ENCODE measurements at places on chromosomes 7 and 10. TPM values are rescaled to one million over a fixed set of nuclear protein-coding genes. Genes with fewer than 3 reads are reported as not detected.
A peak's percentile ranks its signal among the peaks of the same experiment; 100 is the strongest.

The OR2A1 gene
- total RNA-seq: 0.27 TPM

DNA sequence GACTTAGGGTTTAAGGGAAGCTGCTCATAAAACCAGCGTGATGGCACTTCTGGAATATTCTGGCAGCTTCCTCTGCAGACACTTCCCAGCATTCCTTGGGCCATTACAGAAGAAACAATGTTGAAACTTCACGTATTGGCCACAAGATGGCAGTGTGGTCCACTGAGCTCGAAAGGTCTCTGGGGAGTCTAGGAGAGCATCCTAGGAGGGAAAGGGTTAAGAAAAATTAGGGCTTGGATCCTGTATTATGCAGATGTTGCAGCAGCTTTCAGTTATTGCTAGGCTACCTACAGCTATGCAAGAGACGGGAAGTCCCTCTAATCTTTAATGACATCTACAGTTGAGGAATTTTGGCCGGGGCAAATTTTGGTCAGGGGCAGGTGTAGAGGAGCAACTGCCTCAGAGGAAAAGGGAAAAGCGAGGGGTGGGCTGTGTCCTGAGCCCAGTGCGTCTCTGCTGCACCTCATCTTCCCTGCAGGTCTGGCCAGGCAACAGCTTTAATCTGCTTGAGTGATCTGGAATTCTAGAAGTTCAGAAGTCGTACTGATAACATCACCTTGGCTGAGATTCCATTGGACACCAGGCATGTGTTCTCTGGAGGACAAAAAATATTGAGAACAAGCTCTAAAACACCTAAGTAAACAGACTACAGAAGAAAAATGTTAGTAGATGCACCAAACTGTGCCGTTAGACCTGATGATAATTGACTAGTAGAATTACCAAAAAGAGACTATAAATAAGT lies 220.8 kb upstream of the PRSS58 start:
- no peaks in the 10 kb centered on the region for H3K27me3 ChIP-seq
- no peaks in the 10 kb centered on the region for H3K36me3 ChIP-seq
- no peak overlapping the region for H3K4me3 ChIP-seq
- H3K27ac ChIP-seq: no peak overlapping the region

DNA sequence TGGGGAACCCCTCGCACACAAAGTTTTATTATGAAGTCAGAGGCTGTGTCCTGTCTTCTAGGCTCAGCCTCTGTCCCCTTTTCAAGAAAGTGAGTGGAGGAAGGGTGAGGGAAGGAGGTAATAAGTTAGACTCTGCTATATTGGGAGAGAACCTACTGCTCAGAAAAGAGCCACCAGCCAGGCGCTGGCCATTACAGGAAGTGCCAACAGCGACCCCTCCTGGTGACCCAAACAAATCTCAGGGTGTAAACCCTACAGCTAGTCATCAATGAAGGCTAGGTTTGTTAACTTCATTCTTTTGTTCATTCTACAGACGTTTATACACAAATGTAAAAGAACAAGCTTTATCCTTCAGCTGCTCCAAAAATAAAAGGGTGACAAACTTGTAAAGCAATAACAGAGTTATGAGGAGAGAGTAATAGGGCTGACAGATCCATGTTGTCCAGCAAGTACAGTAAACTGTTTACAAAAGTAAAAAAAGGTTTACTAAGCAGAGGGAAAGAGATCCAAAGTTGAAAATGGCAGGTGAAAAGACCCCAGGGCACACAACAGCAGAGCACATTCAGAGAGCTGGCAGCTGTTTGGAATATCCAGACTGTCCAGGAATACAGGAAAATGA lies 82.7 kb downstream of the FAM204A start:
- no peaks in the 10 kb centered on the region for H3K36me3 ChIP-seq
- no peak overlapping the region for H3K4me3 ChIP-seq
- no peak overlapping the region for H3K27ac ChIP-seq
- DNase-seq: peak; percentile 53
- H3K4me1 ChIP-seq: peaks cover 21% of the 10 kb centered on the region

DNA sequence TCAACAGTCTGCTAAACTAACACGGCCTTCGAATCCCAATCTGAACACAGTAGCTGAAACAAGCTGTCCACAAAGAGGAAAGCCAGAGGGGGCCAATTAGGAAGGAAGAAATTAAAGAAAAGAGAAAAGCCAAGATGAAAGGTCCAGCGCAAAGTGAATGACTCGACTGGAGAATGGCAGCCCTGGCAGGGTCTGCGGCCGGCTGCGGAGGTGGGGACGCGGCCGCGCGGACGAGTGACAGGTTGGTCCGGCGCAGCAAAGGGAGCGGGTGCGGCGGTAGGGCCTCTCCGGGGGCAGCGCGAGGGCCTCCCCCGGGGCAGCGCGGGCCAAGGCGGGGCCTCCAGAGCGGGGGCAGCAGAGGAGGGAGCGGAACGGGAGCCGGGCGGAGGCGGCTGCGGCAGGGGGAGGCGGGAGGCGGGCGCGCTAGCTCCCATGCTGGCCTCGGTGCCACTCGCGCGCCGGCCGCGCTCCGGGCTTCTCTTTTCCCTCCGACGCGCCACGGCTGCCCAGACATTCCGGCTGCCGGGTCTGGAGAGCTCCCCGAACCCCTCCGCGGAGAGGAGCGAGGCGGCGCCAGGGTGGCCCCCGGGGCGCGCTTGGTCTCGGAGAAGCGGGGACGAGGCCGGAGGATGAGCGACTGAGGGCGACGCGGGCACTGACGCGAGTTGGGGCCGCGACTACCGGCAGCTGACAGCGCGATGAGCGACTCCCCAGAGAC lies at the start of gene VWC2:
Gene VWC2, plus strand, starts transcription at position 421 of the 718 bp plus-strand sequence. CDS start 1,798 bp downstream, outside the sequence.
- H3K27me3 ChIP-seq: peaks cover 88% of the 10 kb centered on the region
- H3K27ac ChIP-seq: peak within 1 kb of the TSS; percentile 66
- peak; percentile 45 for DNase-seq
- peak within 1 kb of the TSS; percentile 86 for H3K4me3 ChIP-seq
- no peaks in the 10 kb centered on the region for H3K36me3 ChIP-seq
- H3K4me1 ChIP-seq: peaks cover 13% of the 10 kb centered on the region

The ARHGEF5 gene
- 37.4 TPM for total RNA-seq

DNA sequence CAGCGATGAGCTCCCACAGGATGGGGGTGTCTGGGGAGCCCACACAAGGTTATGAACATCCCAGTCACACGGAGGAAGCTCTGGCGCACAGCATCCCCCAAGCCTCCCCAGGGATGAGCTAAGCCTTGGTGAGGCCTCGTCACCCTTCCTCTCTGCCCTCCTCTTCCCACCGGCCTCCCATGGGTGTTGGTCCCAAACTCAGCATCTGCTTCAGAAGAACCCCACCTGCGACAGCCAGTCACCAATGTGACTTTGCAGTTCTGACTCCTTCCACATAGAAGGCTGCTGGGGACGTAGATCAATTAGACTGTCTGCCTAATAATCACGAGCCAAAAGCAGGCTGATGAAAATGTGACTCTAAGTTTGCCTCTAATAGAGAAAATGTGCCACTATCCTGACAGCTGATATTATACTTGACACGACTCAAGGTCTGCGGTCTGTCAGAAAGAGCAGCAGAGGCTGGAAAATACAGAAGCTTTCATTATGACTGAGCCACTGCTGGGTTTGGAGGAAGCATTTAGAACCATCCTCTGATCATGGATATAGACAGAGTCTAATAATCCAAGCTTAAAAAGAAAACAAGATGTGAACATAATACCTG lies 116.0 kb upstream of the PFKP start:
- no peaks in the 10 kb centered on the region for H3K4me1 ChIP-seq
- H3K36me3 ChIP-seq: no peaks in the 10 kb centered on the region
- H3K27me3 ChIP-seq: peaks cover 59% of the 10 kb centered on the region
- no peak overlapping the region for H3K4me3 ChIP-seq
- no peak overlapping the region for H3K27ac ChIP-seq

GRCh38 chr10:1603181-1603580 lies 134.1 kb downstream of the ADARB2 start:
- peaks cover 33% of the 10 kb centered on the region for H3K27me3 ChIP-seq
- no peak for DNase-seq
- H3K36me3 ChIP-seq: no peaks in the 10 kb centered on the region

The GALNT17 gene
- total RNA-seq: 2.7 TPM

DNA sequence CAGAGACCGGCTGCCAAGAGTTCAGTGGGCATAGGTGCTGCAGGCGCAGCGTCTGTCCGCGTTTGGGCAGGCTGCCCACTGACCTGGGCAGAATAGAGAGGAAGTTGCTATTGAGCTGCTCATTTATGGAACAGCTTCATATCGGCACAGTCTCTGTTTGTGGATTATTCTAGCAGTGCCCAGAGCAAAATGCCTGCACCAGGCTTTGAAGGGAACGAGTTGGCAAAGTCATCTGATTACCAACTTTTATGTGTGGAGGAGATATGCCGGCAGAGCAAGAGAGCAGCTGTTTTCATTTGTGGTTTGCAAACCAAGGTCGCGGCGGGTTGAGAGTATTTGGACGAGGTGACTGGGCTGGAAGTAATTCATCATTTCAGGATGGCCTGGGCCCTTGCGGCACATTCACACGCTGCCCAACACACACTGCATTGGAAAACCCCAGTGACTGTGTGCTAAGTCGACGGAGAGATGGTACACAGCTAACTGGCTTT lies 228.5 kb downstream of the TCERG1L start:
- H3K4me1 ChIP-seq: peaks cover 16% of the 10 kb centered on the region
- H3K36me3 ChIP-seq: no peaks in the 10 kb centered on the region
- H3K4me3 ChIP-seq: no peak overlapping the region
- H3K27ac ChIP-seq: no peak overlapping the region
- no peak for DNase-seq

- no peak overlapping the region for H3K27ac ChIP-seq
- no peak overlapping the region for H3K4me3 ChIP-seq
Observed at GRCh38 chr10:80664071-80664680, 126.5 kb downstream of the SH2D4B start.

The FOXK1 gene
- total RNA-seq: 56.7 TPM

DNA sequence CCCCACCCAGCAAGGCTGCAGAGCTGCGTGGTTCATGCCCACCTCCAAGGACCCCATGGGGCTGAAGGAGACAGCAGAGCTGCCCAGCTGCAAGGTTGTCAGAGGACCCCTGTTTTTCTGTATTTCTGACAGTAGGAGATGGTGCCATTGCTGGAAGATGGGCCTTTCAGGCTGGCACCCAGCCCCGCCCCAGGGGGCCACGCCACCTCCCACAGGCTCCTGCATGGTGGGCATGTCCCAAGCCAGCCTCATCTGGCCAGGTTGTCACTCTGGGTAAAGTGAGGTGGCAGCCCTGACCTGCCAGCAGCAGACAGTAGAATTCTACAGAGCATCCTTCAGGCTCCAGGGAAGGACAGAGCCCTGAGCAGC lies 75.5 kb upstream of the RET start:
- H3K27me3 ChIP-seq: peaks cover 18% of the 10 kb centered on the region
- H3K27ac ChIP-seq: no peak overlapping the region
- H3K4me1 ChIP-seq: no peaks in the 10 kb centered on the region
- no peaks in the 10 kb centered on the region for H3K36me3 ChIP-seq
- peak; percentile 26 for DNase-seq
- no peak overlapping the region for H3K4me3 ChIP-seq

The CALHM1 gene
- not detected for total RNA-seq

- no peak overlapping the region for H3K27ac ChIP-seq
- no peak overlapping the region for H3K4me3 ChIP-seq
- no peak for DNase-seq
- H3K27me3 ChIP-seq: no peaks in the 10 kb centered on the region
- peaks cover 7% of the 10 kb centered on the region for H3K4me1 ChIP-seq
Observed at GRCh38 chr7:98884416-98884815, 6.1 kb downstream of the TRRAP start.

GRCh38 chr10:104387130-104387888 lies 33.7 kb downstream of the CFAP58 start:
- H3K27ac ChIP-seq: no peak overlapping the region
- peaks cover 43% of the 10 kb centered on the region for H3K27me3 ChIP-seq
- H3K4me3 ChIP-seq: no peak overlapping the region
- no peaks in the 10 kb centered on the region for H3K36me3 ChIP-seq

The LRRD1 gene
- 0.50 TPM for total RNA-seq

- no peaks in the 10 kb centered on the region for H3K4me1 ChIP-seq
- no peak for DNase-seq
- H3K4me3 ChIP-seq: no peak overlapping the region
- no peak overlapping the region for H3K27ac ChIP-seq
- H3K36me3 ChIP-seq: no peaks in the 10 kb centered on the region
Observed at GRCh38 chr7:158256091-158256816, 331.4 kb downstream of the PTPRN2 start.

The GRM3 gene
- not detected for total RNA-seq

DNA sequence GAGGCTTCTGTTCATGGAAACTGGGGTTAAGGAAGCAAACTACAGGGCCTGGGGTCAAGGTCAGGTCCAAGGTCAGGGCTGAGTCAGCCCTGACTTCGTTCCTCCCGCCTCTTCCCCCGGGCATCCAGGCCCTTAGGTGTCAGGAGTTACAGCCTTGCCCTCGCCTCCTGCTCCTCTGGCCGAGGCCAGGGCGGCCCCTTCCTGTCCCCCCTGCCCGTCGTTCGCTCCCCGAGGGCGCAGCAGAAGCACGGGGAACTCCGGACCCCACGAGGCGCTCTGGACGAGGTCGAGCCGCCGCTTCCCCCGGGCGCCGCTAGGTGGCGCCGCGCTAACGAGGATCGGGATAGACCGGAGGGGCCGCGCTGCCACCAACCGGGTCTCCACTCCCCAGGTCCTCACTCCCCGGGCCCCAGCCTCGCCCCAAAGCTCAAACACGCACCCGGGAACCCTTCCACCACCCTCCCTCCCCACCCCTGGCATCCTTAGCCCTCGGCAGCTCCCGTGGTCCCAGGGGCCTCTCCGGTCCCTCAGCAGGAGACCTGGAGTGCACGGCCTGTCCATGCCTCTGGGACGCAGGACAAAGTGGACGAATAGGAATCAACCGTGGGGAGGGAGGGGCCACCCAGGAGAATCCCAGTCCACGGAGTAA lies 59.2 kb upstream of the MYL10 start:
- H3K27ac ChIP-seq: no peak overlapping the region
- peak; percentile 88 for DNase-seq
- H3K4me1 ChIP-seq: peaks cover 5% of the 10 kb centered on the region
- no peak overlapping the region for H3K4me3 ChIP-seq
- no peaks in the 10 kb centered on the region for H3K36me3 ChIP-seq

The PYROXD2 gene
- total RNA-seq: 34.4 TPM

DNA sequence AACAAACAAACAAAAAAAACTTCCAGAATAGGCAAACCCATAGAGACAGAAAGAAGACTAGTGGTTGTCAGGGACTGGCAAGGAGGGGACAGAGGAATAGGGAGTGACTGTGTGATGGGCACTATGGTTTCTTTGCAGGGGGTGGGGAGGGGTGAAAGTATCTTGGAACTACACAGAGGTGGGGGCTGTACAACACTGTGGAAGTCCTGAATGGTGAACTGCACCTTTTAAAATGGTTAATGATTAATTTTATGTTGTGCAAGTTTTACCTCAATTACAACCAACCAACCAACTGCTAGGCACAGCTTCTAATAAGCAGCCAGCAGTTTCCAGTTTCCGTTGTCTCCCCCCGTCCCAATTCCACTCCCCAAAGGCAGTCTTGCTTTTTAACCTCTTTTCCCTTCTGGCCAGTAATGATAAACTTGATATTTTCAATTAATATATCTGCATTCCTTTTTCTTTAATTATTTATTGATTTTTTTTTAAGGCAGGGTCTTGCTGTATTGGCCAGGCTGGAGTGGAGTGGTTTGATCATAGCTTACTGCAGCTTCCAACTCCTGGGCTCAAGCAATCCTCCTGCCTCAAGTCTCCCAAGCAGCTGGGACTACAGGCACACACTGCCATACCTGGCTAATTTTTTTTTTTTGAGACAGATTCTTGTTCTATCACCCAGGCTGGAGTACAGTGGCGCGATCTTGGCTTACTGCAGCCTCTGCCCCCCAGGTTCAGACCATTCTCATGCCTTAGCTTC lies 46.8 kb downstream of the HIP1 start:
- H3K4me3 ChIP-seq: no peak overlapping the region
- H3K36me3 ChIP-seq: no peaks in the 10 kb centered on the region
- DNase-seq: no peak
- H3K4me1 ChIP-seq: peaks cover 8% of the 10 kb centered on the region
- no peak overlapping the region for H3K27ac ChIP-seq
